Activated naive CD8-positive, alpha-beta T cell treated with anti-CD3 and anti-CD28 coated beads, Interleukin-2, amount 10 ng/mL, durations not matched to agents 7 days and 5 days (primary cell): ENCODE measurements at places on chromosomes 2 and 18. TPM values are rescaled to one million over a fixed set of nuclear protein-coding genes. Genes with fewer than 3 reads are reported as not detected.

The UGT1A6 gene
- not detected for total RNA-seq

The AMER3 gene
- total RNA-seq, result not detected

The XDH gene
- not detected for total RNA-seq

The NMUR1 gene
- total RNA-seq, result 0.94 TPM

The DPYSL5 gene
- not detected for total RNA-seq

The ABCG8 gene
- total RNA-seq, result not detected
